ENCODE measurements at places on chromosomes 4 and X.

DNA sequence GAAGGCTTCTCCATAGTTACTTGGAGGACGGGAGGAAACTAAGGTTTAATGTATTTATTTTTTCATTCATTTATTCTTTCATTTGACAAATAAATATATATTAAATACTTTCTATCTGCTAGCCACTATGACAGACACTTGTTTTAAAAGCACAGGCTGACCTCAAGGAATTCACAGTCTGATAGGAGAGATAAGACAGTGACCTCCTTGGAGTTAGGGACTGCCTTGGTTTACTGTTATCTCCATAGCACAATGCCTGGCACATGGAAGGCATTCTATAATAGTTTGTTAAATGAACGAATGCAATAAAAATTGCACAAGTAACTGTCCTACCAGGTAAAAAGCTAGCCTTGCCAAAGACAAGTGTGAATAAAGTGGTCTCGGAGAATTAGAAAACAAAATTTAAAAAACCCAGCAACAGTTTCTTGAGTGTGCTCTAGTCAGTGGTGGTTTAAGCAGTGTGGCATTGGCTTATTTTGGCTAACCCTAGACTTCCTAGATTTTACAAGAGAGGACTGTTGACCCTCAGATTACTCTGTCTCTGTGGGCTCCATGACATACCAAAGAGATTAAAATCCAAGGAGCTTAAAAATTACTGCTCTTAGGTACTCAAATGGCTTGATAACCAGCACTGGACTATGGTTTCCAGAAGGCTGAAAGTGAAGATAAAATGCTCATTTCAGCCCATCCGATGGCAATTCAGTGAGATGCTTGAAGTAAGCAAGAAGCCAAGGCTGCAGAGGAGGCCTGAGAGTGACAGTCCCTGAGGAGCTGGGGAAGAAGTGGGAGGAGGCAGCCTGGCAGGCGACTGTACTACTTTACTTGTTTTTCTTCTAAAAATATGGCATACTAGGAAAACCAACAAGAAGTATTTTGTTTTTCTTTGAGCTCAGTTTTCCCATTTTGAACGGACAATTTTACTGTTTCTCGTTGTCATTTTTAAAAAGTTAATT lies 9.6 kb downstream of the AFP start:
- no peak for DNase-seq

DNA sequence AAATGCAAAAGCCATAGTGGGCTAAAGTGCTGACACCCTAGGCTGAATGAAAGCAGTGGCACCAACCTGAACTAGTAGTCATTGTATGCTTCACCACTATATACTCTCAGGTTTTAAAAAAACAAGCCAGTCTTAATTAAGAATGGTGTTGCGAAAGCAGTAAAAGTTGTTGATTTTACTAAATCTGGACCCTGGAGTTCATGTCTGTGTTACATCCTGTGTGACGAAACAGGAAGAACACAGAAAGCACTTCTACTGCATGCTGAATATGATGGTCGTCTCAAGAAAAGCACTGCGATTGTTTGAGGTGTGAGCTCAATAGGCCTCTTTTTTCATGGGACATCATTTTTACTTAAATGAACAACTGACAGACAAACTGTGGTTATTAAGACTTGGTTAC lies 24.2 kb upstream of the GDPD2 start:
- no peak for DNase-seq

DNA sequence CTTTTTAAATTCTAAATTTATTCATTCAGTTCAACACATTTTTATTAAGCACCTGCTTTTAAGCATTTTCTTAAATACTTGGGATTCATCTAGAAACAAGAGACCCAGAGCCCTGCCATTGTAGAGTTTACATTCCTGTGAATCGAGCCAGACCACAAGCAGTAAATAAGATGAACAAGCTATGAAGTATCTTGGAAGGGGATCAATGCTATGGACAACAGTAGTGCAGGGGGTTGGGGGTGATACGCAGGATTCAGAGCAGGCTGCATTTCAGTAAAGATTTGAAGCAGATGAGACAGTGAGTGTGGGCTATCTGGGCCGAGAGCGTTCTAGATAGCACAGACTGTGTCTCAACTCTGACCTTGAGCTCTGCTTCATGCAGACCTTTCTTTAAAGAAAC lies 35.1 kb downstream of the CLDN22 start:
- no peak for DNase-seq

GRCh38 chr4:80586716-80587115 lies 251.2 kb downstream of the CFAP299 start:
- DNase-seq: no peak

DNA sequence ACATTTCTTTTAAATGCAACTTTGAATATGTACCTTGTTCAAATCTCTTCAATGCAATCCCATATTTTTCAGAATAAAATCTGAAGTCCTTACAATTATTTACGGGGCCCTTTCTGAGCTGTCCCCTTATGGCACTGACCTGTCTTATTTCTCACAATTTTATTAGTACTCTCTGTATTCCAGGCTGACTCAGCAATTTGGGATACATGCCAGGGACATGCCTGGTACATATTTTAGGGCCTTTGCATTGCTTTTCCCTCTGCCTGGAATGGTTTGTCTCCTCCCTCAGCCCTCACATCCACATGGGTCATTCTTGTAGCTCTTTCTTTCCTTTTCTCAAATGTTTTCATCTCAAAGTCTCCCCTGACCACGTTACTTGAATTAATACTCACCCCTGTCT lies 172.2 kb upstream of the TECRL start:
- no peak for DNase-seq

- no peak for DNase-seq
Observed at GRCh38 chrX:154381271-154381670, 2.2 kb downstream of the EMD start.

DNA sequence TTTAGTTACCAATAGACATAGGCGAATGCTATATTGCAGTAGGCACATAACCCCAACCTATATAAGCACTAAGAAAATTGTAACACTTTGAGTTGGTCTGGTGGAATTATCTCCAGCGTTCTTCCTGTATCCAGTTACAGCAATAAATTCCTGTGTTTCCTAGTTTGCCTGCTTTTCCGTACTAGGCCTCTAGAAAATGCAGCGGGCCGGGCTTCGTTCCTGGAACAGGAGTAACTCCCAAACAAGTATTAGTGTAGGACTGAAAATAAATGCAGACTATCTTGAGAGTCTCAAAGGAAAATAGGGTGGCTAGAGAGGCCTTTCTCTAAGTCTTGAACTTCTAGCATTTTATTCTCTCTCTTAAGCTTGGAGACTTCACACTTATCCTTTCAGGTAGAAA lies 159.8 kb downstream of the OR13H1 start:
- no peak for DNase-seq

DNA sequence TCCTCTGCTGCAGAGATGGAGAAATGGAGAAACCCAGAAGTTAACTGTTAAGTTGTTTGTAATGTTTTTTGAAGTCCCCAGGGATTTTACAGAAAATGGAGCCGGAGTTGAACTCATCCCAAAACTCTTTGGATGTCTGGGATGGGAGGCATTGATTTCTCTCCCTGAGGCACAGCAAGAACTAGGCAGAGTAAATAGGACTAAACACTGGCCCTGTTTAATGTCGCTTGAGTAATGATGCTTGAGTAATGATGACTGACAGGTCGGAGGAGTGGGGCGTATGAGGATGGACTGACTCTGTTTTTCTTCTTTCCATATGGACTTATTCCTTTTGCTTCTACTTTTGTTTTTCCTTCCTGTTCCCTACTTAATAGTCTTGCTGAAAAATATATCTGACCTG lies 69.9 kb downstream of the ARHGAP10 start:
- DNase-seq: no peak

GRCh38 chrX:19708683-19709082 lies 178.7 kb downstream of the SH3KBP1 start:
- DNase-seq: no peak

DNA sequence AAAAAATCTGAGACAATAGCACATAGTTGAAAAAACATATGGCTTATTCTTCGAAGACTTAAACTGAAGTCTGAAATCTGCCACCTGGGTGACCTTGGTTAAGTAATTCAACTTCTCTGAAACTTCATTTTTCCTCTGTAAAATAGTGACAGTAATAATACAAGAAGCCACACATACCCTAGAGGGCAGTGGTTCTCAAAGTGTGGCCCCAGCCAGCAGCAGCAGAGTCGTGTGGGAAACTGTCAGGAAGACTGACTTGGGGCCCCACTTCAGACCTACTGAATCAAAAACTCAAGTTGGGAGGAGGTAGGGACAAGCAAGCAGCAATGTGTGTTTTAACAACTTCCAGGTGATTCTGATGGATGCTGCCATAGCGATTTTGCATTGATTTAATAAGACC lies 249.9 kb downstream of the HNRNPD start:
- DNase-seq: no peak

DNA sequence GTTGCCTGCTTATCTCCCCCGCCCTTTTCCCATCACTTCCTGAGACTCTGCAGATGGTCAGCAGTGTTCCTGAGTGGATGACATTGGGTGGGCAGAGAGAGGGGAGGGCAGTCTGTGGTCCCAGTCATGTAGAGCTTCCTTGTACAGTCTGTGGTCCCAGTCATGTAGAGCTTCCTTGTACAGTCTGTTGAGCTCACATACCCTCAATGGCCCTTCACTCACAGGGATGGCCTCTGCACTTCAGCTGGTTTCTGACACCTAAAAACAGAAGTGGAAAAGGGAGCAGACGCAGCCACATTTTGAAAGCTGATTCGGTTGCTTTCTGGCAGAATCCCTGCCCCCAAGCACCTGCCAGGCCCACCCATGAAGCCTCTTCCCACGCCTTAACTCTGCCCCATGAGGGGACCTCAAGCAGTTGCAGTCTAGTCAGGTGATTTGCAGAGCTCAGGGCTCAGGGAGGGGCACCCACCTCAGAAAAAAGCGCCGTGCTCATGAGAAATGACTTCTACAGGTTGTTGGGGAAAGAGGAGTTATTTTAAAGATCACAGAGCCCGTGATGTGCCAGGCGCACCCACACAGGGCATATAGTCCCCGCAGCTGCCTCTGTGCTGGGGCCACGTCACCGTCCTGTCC lies 3.6 kb upstream of the TMEM271 start:
- DNase-seq: no peak

GRCh38 chr4:119211867-119212233 lies 663 bp upstream of the USP53 start:
- no peak for DNase-seq
